ENCODE measurements at places on chromosomes 3 and 15. TPM values are rescaled to one million over a fixed set of nuclear protein-coding genes. Genes with fewer than 3 reads are reported as not detected.

GRCh38 chr3:66898155-66898554 is 100.0 kb upstream of the KBTBD8 start:
- no peak for DNase-seq

- DNase-seq: no peak
Observed at GRCh38 chr15:39774688-39775267, 7.9 kb downstream of the FSIP1 start.

Gene C3orf20
- total RNA-seq: not detected

DNA sequence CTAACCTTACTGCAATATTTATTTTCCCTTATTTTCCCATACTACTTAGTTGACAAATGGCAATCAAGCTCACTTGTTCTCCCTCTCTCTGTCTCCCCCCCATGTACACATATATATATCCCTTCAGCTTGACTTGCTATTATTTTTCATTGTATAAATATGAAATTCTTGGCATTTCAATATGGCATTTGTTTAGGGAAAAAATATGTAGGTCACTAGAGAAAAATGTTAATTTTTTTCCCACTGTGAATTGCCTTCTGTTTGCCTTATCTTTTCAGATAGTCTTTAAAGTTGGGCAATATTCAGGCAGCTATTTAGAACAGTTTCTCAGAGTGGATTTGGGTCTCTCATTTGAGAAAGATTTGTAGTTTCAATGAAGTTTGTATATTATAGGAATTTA is 62.8 kb upstream of the UTS2B start:
- DNase-seq: no peak

Gene FANCD2OS
- total RNA-seq: not detected

Gene GOLGA8T
- total RNA-seq: 1.4 TPM

Gene TMF1
- total RNA-seq: 51.7 TPM

Gene GXYLT2
- total RNA-seq: 19.4 TPM

Gene CHL1
- total RNA-seq: 3.1 TPM

Gene CFAP91
- total RNA-seq: 24.2 TPM

Gene KCNMB3
- total RNA-seq: 4.5 TPM

DNA sequence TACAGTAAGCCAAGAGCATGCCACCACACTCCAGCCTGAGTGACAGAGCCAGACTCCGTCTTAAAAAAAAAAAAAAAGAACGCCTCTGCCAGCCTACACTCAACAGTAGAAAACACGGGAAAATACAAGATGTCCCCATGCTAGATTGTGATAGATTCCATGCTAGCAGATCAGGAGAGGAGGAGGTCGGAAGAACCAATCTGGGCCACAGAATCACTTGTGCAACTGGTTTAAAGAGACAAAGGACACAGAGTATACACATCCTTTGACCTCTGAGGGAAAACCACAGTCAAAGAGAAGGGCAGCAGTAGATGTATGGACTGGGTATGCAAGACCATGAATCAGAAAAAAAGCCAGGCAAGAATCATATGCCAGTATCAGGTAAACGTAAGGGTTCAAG is 15.9 kb downstream of the TBL1XR1 start:
- DNase-seq: no peak
